ENCODE measurements at places on chromosomes 1 and 21. TPM values are rescaled to one million over a fixed set of nuclear protein-coding genes. Genes with fewer than 3 reads are reported as not detected.

TACSTD2 gene
- 50.7 TPM for polyA plus RNA-seq

SLC37A1 gene
- polyA plus RNA-seq, result 6.7 TPM

CNKSR1 gene
- polyA plus RNA-seq, result 11.7 TPM

SLC1A7 gene
- 0.08 TPM for polyA plus RNA-seq

OR10J1 gene
- not detected for polyA plus RNA-seq

RIPK4 gene
- 18.7 TPM for polyA plus RNA-seq

COL18A1 gene
- 90.2 TPM for polyA plus RNA-seq

IL23R gene
- polyA plus RNA-seq, result 0.10 TPM

INKA2 gene
- 2.4 TPM for polyA plus RNA-seq

WDR47 gene
- 15.6 TPM for polyA plus RNA-seq
